ENCODE measurements at places on chromosomes 2 and 18.

GRCh38 chr2:67043781-67044478 is 353.2 kb upstream of the ETAA1 start:
- DNase-seq: no peak

- no peak for DNase-seq
Observed at GRCh38 chr2:196798980-196799379, 503 bp downstream of the GTF3C3 start.

DNA sequence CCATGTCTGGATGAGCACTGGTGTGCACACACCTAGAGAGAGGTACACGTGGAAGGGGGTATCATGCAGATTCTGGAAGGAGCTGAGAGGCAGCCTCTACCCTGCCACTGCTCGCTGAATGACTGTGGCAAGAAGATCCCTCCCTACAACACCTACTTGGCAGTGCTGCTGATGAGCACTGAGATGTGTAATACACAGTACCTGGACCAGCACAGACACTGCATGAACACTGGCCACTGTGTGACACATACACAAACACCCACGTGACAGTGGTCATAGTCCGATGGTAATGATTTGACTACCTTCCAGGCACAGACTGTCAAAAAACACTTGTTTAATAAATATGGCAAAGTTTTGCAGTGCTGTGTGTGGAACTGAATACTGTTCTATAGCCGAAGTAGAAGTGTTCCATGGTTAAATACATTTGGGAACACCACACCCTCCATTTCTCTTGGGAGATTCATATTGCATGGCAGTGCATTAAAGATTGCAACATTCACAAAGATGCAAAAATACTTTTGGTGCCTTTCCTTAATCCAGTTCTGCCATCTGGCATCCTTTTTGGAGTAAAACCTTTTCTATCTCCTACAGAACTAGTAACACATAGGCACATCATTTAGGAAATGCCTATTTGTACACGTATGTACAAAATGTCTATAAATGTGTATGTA is 29.6 kb downstream of the MRPS5 start:
- DNase-seq: no peak

- no peak for DNase-seq
Observed at GRCh38 chr2:133235968-133236367, 332.3 kb downstream of the NCKAP5 start.

DNA sequence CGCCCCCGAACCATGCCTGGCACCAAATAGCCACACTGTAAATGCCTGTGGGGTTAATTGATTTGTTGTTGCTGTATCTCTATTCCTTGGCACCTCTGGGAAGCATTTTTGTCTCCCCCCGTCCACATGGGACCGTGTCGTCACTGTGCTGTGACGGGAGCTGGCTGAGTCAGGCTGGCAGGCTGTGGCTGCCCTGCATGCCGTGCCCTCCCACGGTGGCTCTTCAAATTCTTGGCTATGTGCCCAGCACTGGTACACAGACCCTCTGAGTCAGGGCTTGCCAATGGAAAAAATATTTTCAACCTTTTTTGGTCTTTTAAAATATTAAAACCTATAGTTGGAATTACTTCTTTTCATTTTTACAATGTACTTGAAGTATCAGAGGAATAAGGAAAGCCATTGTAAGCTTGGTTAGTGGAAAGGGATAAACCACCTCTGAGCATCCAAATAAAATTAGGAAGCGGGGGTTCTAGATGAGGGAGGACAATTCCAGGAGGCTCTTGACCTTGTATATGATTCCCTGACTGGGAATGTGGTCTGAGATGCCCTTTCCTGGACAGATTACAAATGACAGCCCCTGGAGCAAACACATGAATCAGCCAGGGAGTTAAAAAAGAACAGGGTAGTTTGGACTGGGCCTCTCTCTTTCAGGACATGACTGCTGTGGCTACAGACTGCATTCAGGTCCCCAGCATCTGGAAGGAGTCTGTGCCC is 59.4 kb downstream of the DGKD start:
- no peak for DNase-seq

DNA sequence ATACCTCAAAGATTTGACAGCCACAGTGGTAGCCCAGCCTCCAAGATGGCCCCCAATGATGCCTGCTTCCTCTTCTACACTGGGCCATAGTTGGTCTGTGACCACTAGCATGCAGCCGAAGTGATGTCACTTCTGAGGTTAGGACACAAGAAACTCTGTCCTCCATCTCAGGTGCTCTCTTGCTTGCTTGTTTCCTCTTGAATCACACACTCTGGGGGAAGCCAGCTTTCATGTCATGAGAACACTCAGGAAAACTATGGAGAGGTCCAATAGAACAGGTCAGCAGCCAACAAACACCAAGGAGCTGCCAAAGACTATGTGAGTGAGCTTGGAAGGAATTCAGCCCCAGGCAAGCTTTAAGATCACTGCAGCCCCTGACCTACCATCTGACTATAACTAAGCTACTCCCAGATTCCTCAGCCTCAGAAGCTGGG is 3.3 kb upstream of the ADAM17 start:
- DNase-seq: no peak

- no peak for DNase-seq
Observed at GRCh38 chr2:212142631-212143030, 396.0 kb downstream of the ERBB4 start.

DNA sequence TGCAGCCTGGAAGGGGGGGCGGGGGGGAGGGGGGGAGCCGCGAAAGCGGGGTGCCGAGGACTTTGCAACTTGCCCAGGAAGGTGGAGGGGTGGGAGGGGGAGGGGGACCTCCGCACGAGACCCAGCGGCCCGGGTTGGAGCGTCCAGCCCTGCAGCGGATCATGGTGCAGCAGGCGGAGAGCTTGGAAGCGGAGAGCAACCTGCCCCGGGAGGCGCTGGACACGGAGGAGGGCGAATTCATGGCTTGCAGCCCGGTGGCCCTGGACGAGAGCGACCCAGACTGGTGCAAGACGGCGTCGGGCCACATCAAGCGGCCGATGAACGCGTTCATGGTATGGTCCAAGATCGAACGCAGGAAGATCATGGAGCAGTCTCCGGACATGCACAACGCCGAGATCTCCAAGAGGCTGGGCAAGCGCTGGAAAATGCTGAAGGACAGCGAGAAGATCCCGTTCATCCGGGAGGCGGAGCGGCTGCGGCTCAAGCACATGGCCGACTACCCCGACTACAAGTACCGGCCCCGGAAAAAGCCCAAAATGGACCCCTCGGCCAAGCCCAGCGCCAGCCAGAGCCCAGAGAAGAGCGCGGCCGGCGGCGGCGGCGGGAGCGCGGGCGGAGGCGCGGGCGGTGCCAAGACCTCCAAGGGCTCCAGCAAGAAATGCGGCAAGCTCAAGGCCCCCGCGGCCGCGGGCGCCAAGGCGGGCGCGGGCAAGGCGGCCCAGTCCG is 540 bp downstream of the SOX11 start:
- DNase-seq: no peak

DNA sequence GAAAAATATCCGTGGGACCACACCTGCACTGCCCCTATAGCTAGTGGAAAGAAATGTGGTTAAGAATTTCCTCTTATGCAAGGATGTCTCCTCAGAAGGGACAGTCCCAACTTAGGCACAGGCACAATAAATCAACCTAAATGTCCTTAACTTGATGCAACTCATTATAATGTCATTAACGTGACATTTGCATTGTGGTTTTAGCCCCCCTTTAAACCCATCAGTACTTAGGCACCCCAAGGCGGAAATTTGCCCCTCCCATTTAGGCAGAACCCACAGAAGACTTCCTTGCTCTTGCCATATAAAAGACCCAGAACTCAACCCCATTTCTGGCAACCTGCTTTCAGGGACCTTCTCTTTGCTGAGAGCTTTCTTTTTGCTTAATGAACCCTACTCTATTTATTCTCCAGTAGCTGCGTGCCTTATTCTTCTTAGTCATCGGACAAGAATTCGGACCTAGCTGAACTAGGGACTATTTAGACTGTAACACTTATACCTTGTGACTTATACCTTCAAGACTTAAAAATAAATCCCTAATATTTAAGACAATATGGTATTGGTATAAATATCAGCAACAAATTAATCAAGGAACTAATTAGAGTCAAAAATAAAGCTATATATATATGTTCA is 1281.6 kb upstream of the TMEFF2 start:
- no peak for DNase-seq

GRCh38 chr2:51290725-51291124 is 258.8 kb upstream of the NRXN1 start:
- no peak for DNase-seq

DNA sequence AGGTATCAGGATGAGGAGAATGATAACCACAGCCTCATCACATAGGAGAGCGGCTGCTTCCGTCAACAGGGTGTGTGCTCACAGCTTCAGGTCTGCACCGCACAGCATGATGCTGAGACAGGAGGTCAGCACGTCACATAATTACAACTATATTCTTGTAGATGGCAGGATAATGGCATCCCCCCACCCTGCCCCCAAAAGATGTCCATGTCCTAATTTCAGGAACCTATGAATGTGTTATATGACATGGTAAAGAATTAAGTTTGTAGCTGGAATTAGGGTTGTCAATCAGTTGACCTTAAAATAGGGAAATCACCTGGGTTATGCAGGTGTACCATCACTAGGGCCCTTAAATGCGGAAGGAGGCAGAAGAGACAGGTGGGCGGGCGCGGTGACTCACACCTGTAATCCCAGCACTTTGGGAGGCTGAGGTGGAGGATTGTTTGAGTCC is 73.9 kb downstream of the ARL4C start:
- no peak for DNase-seq

GRCh38 chr18:77495079-77495478 is 245.4 kb downstream of the GALR1 start:
- no peak for DNase-seq

DNA sequence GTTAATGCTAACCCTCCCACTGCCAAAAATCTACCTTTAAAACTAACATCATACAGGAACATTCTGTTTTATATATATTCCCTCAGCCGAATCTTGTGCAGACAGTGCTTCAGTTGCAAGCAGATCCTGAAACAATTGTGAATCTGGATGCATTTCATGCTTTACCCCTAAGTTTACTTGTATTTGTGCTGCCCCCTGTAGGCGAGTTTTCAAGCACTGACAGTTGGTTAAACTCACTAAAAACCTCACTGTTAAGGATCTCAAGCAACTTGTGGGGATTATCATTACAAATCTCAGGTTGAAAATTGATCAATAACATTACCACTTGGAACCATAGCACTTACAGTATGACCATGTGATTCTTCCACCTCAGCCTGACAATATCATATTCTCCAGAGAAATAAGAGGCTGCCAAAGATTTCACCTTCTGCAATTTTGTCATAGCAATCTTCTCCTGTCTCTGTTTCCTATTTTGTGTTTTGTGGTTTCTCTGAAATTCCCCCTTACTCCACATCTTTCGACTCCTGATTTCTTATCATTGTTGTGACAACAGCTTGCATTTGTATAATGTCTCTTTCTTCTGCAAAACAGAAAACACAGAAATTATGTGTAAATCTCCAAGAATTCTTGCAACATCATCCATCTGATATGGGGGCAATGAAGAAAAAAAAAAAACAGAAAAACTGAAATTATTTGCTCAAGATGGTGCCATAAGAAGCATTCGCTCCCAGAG is 354.6 kb upstream of the SETBP1 start:
- peak; percentile 60 for DNase-seq

- DNase-seq: no peak
Observed at GRCh38 chr18:13566941-13567746, 159.2 kb downstream of the FAM210A start.

DNA sequence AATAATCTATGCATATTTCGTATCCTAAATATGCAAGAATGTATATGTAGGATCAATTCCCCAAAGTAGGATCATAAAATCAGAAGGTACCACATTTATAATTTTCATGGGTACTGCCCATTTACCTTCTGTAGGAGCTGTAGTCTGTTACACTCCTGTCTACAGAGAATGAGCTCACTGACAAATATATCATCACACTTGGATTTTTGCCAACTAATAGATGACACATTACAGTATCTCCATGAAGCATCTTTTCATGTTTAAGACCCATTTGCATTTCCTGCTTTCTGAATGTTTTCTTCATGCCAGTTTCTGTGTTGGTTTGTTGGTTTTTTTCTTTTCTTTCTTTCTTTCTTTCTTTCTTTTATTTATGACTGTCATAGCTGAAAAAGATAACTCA is 70.9 kb upstream of the EML6 start:
- no peak for DNase-seq

DNA sequence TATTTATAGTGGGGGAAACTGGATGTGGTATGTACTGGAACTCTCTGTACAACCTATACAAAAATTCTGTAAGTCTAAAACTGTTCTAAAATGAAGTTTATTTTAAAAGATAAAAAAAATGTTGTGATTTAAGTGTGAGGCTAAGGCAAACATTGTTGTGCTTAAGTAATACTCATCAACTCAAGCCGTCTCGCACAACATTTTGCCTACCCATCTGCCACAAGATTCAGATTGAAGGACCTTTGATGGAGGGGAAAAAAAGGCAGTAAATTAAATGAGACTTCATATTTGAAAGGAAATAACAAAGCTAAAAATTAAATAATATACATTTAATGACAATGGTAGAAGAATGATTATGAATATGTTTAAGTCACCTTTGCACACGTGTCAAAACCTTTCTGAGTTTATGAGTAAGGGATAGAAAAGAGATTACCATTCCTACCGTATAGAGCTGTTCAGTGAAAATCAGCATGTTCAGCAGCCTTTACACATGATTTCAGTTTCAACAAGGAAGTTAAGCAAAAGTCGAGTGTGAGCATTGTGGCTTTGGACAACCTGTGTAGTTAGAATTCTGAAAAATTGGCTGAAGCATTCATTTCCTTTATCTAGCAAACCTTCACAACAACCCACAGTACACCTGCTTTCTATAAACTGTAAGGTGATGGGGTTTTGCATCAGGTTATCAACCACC is 499.3 kb downstream of the IRS1 start:
- DNase-seq: no peak

GRCh38 chr18:44598514-44598913 is 82.2 kb upstream of the SETBP1 start:
- DNase-seq: no peak

DNA sequence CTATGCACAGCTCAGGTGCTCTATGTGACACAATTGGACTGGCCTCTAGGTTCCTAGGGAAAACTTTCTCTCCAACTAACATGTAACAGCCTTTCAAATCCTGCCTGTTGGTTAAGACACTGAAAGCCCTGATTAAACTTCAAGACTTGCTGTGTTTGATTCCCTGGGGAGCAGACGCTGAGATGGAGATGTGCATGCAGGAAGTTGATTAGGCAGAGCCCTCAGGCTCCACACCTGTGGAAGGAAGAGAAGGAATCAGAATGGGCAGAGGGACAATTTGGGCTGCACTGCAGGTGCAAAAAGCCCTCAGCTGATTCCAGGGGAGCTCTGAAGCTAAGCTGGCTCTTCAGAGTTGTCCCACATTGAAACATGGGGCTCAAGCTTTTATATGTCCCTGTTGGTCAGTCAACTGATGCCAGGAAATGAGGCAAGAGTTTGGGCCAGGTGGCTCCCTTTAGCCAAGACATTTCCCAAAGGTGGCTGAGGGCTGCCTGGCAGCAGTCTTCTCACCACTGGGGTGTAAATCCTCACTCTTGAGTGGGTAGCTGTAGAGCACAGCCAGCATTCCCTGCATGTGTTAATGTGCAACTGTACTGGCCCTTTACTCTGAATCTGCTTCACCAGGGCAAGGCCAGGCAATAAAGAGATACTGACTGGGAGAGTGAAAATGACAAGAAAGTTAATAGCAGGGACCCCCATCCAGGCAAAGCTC is 199.5 kb upstream of the DDX18 start:
- no peak for DNase-seq

- DNase-seq: no peak
Observed at GRCh38 chr2:160157861-160158829, 41.9 kb downstream of the ITGB6 start.

Measured in pancreas (tissue), 10 donors.